HuH-7 (cell line): ENCODE measurements at places on chromosomes 11 and 22.
A peak's percentile ranks its signal among the peaks of the same experiment; 100 is the strongest.

DNA sequence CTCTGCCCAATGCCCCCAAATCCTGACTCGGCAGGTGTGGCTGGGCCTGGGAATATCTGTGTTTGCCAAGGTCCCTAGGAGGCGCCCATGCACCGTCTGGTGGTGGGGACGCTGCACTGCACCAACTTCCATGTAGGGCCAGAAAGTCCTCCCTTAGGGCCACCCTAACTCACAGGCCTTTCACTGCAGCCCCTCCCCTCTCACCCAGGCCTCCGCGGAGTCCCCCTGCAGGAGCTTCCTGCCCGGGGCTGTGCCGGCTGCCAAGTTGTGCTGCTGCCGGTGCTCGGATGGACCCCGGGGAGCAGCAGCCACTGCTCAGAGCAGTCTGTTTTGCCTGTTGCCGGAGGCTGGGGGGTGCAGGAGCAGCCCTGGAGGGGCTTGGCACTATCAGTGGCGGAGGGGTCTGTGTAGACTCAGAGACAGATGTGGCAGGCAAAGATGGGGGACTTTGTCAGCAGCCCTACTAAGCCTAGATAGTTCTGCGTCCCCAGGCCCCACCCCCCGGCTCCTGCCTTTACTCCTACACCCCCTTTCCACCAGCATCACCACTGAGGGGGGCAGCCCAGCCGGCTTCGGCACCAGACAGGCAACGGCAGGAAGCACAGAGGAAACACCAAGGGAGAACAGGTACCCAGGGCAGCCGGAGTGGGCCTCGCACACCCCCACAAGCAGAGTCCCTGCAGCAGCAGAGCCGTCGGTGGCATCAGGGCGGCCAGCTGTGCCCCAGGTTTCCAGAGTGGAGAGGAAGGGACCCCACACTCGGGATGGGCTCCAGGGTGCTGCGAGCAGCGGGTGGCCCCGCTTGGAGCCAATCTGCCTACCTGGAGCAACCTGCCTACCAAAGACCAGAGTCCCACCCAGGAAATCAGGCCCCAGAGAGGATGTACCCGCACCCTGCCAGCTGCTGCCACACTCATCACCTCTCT is 124.3 kb downstream of the TRIM29 start:
- peak; percentile 71 for DNase-seq

DNA sequence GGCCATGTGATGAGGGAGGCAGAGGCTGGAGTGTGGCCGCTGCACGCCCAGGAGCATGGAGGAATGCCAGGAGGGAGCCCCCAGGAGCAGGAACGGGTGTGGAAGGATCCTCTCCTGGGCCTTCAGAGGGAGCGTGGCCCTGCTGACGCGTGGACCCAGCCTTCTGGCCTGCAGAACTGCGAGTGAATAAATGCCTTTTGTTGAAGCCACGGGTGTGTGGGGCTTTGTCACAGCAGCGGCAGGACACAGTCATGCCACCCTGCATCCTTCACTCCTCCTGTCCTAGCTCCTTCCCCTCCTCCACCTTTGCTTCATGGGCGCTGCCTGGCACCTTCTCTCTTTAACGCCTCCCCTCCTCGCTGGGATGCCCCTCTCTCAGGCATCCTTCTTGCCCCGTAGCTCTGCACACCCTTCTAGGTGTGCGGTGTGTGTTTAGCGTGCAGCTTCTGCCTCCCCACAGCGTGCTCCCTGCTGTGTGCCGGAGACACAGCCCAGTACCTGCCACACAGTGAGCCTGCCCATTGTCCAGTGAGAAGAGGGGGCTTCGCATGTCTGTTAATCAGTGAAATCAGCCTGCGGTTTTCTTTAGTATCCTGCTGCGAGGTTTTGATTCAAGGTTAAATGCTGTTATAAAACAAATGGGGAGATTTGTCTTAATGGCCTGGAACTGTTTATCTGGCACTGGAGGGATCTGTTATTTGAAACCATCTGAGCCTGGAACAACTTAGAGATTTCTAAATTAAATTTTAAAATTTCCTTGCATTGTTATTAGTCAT is 459.6 kb downstream of the TBC1D22A start:
- no peak for DNase-seq

- DNase-seq: no peak
Measured at GRCh38 chr11:15816260-15816871, 540.0 kb downstream of the SOX6 start.

DNA sequence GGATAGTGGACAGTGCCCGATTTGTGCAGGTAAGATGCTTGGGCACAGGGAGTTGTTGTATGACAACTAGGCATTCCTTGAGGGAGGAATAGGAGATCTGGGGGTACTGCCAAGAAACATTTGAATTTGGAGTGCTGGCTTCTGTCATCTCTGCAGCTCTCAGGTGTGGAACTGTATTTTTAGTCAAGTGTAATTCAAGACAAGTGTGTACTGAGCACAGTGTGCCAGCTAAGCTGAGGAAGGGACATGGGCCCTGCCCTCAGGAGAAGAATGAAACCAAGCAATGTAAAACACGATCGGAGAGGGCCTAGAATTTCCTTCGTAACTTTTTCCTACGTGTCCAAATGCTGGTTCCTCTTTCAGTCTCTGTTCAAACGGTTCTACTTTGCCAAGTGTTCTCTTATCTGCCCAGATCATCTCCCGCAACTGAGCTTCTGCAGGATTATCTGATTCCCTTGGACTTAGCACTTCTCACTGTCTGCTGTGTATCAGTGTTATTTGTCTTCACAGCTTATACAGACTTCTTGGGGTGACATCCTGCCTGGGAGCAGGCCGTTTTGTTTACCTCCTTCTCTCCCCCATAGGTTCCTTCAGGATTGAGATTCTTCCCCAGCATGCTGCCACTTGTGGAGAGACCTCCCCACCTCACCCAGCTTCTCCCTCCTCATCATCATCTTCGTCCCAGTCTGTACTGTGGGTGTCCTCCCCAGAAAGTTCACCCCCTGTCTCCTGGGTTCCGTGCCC is 27.6 kb downstream of the ART5 start:
- DNase-seq: no peak

DNA sequence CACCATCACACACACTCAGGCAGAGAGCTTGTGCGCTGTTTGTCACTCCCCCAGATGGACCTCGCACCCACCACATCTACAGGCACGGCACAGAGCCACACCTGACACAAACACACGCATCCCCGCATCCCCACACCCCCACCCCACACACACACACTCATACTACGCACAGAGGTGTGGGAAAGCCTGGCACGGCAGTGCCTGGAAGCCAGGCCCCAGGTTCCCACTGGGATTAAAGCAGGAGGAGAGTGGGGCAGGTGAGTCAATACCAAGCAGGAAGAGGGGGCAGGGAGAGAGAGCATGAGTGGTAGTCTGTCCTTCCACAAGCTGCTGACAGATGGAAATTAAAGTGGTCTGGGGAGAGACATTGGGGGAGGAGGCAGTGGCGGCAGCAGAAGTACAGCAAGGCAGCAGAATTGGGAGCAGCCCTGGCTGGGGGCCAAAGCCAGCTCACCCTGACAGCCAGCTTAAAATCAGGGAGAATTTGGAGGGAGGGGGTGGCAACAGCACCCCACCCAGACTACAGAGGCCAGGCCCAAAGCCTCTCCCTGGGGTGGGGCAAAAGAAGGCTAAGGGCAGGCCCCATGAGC is 20.7 kb downstream of the TNKS1BP1 start:
- DNase-seq: no peak

DNA sequence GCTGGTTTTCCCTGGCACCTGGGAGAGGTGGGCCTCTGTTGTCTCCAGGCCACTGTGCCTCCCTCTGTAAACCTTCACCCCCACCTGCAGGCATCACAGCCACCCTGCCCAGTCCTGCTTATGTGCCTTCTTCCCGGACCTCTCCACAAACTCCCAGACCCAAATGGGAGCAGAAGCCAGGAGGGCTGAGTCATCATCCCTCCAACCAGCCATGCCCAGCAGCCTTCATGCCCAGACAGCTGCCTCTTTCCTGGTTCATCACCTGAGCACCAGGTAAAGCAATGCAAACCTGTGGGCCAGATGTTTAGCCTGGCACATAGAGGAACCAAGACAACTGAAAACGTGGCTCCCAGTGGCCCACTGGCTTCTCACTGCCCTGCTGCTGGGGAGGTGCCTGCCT is 2.1 kb upstream of the TMPRSS4 start:
- DNase-seq: no peak

DNA sequence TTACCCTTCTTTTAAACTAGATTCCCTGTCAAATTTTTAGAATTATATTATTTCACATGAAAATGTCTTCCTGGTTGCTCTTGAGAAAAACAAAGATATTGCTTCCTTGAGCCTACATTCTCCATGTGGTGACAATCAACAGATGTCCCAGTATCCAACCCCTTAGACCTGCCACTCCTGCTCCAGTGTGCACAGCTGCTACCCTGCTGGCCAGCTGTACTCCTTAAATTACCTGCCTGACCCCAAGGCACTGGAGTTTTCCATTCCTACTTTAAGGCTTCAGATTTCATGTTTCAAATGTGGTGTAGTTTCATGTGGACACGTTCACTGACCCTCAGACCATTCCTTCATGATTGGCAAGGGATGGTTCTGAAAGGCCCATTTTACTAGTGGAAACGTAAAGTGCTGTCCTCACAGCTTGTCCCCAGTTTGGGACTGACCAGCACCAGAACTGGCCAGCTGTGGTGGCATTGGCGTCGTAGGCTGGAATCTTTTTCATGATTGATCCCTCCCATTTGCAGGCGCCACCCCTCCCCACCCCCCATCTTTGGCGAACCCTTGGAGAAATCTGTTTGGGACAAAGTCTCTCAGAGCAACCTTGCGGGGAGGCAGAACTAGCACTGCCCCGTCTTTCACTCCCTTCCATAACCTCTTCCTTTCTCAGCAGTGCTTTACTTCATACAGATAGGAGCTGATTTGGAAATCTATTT is 123.5 kb downstream of the DBX1 start:
- no peak for DNase-seq

DNA sequence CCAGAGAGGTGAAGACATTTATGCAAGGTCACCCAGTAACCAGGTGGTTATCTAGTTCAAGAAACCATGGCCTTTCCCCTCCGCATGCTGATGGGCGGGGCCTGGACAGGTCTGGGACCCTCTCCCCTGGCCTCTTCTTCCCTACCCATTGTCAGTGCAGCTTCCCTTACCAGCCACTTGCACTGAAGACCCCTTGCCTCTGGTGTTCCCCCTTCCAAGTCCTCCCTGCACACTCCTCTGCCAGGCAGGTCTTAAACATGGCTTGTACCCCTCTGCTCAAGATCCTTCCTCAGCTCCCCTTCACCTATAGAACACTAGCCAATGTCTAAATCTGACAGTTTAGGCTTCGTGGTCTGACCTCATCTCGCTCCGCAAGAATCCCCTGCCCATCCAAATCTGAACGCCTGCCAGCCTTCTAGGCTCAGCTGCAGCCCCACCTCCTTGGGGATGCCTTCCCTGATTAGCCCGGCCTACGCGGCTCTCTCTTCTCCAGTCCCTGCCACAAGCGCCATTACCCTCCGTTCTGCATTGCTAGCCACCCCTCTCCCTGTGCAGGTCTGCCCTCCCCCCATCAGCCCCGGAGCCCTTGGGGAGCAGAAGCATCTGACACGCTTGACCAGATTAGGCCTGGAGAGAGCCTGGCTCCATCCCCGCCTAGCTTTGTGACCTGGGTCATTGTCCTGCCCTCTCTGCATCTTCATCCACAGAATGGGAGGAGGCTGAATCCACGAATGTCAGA is 213.8 kb downstream of the DSCAML1 start:
- DNase-seq: no peak

DNA sequence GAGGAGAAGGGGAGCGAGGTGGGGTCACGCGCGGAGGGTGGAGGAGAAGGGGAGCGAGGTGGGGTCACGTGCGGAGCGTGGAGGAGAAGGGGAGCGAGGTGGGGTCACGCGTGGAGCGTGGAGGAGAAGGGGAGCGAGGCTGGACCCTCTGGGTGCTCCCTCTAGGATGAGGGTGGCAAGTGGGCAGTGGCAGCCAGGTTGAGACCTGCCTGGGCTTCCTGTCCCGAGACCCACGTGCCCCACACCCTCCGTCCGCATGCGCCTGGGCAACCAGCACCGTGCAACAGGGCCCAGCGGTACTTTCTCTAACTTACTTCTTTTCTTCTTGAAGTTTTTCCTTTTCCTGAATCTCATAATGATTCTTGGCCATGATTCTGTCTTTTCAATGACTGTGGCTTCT is 11.1 kb downstream of the MRPL21 start:
- no peak for DNase-seq

GRCh38 chr11:122139595-122139866 is 23.5 kb upstream of the BLID start:
- no peak for DNase-seq

GRCh38 chr22:17965538-17966402 is 58.6 kb downstream of the MICAL3 start:
- no peak for DNase-seq

DNA sequence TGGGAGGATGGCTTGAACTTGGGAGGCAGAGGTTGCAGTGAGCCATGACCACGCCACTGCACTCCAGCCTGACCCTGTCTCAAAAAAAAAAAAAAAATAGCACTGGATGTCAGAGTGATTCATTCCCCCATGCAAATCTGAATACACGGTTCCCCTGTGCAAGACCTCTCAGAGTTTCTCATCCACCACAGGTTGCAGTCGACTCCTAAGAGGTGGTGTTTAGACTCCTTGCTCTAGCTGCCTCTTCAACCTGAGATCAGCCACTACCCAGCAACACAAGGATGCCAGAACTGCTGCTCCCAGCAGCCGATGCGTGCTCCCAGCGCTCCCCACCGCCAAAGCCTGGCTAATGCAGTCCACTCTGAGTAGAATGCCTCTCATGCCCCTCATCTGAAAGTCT is 97.5 kb downstream of the PARVA start:
- no peak for DNase-seq

- DNase-seq: peak; percentile 47
Measured at GRCh38 chr22:45638834-45639746, 32.5 kb upstream of the ATXN10 start.

GRCh38 chr22:19592464-19592863 is 68.3 kb upstream of the CLDN5 start:
- no peak for DNase-seq

- no peak for DNase-seq
Measured at GRCh38 chr11:66332371-66333219, 3.6 kb downstream of the RIN1 start.

DNA sequence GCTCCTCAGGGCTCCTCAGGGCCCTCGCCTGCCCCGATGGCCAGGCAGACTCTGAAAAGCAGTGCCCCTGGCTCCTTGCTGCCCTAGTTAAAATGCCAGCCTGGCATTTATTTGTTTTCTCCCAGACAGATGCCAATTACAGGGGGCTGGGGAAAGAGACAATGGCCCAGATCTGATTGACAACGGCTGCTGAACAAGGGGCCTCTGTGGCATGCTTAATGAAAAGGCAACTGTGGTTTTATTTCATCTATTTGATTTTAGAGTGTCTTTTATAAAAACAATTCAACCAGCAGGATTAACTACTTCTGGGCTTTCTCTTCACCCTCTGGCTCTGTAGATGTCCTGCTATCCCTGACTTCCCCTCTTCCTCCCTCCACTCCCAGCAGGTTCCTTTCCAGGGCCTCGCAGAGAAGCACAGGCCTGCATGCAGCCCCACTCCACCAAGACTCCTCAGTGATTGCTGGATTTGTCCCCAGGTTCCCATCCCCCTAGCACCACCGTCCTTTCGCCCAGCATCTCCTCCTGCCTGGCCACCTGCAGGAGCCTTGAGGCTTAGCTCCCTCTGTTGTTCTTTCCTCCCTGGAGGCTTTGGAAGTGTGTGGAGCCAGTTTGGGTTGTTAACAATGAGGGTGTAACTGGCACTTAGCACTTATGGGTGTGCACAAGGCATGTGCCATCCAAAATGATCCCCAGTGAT is 171.1 kb downstream of the TENM4 start:
- no peak for DNase-seq

- DNase-seq: peak; percentile 46
Measured at GRCh38 chr11:105609832-105610781, at the start of gene GRIA4. Gene GRIA4 (plus strand): TSS chr11:105610073. CDS start chr11:105610998, 925 bp downstream.
